CD14-positive monocyte (primary cell): ENCODE measurements at places on chromosomes 4 and X.

DNA sequence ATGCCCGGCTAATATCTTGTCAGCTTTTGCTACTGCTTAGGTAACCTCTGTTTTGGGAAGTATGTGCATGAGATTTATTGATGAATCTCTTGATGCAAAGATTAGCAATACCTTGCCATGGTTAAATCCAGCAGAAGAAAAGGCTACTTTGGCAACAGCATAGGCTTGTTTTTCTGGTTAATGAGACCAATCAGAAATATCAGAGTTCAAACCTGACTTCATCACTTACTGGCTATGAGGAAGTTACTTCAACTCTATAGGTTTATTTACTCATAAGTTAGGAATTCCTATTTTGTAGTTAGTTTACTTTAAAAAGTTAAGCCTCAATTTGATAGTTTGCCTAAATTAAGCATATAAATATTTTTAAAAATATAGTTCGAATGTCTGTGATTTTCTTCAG, 93.1 kb downstream of the PDLIM5 start:
- no peak for DNase-seq

- no peak for DNase-seq
These were observed 484.2 kb upstream of the HS3ST1 start for GRCh38 chr4:11912886-11913285.

- no peak for DNase-seq
These were observed 164.0 kb upstream of the TRAM1L1 start for GRCh38 chr4:117249333-117249732.

DNA sequence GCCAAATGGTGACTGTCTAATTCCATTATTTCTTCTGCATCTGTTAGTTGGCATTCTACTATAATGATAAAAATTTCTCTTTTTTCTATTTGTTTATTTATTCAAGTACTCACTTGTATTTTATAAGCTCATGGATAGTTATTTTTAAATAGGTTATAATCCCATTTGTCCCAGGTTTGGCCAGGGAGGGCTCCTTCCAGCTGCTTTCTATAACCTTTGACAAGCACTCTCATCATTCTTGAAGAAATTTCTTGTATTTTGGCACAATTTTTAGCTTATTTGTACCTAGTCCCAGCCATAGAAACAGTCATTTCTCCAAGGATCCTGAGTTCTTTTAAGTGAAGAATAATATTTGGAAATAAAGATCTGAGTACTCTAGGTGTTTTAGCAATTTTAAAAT, 1038.6 kb upstream of the AGA start:
- DNase-seq: no peak

DNA sequence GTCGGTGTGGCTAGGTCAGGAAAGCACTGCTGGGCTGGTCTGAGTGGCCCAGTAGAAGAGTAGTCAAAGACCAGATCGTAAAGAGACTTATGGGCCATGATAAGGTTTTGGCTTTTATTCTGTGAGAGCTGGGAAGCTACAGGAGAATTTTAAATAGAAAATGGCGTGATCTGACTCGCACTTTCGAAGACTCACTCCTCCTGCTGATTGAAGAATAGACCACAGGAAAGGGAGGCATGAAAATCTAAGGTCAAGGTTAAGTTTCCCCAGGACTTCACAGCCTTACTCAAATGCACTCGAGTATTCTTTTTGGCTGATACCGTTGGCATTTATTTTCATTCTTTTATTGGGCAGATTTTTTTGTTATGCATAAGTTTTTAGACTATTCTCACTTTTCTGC, 231.4 kb upstream of the ANKRD50 start:
- DNase-seq: no peak

DNA sequence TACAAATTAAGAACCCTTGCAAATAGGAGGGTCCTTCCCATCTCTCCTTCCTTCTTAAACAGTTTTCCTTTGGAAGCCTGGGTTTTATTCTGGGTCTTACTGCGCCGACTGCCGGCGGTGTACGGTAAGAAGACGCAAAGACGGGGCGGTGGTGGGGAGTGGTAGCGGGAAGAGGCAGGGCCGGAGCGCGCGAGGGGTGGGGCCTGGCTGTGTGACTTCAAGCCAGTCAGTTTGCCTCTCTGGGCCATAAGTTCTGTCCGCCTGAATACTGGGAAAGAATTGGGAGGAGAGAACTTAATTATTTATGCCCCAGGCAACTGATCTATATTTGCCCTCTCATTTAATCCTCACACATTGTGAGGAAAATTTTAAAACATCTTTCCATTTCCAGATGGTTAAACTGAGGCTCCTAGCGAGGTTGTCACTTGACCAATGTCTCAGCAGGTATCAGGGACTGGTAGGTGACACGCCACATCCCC, 726 bp upstream of the KANTR start:
- DNase-seq: peak; percentile 58
